ENCODE measurements at places on chromosomes 6 and 20.

DNA sequence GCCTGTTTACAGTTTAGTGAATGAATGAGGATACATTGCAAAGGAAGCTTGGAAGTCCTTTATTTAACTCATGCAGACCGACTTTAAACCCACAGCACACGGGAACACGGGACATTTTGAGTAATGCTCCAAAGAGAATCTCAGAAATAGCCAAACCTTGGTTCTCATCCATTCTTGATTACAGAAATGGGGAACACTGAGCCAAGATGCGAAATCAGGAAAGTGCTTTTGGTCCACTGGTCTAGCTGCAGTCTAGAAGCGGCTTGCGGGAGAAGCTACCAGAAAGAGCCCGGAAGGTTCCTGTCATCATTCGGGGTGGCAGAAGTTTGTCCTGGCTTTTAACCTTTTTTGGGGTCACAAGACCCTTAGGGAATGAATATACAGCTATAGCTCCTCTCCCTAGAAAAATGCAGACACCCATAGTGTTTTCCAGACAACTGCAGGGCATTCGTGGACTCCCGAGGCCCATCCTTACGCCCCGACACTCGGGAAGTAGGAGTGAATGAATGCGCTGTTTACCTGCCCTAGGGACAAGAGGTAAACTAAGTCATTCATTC, 475 bp upstream of the TMEM181 start:
- no peak for DNase-seq

DNA sequence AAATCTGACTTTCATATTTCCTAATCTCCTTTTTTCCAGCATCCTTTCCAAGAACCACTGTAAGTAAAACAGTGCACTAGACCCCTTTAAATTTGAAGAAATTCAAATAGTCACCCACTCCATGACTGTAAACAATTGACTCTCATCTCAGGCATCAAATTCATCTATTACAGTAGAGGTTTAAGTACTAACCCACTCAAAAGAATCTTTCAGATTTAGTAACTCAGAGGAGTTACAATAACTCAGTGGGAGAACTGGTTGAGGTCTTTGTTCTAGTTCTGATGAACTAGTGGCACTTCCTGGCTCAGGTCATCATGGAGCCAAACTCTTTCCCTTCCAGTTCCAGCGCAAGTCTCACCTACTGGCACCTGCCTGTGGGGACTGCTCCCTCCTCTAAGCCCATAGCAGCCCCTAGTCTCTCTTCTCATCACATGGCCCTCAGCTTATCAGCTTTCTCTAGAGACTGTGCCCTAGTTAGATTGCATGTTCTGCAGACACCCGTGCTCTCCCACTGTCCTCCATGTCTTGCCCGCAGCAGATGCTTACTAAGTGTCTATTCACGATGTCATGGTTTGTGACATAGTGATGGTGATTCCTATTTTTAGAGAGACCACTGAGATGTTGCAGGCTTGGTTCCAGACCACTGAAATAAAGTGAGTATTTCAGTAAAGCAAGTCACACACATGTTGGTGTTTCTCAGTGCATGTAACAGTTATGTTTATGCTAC, 196.2 kb downstream of the TBC1D7 start:
- DNase-seq, result no peak

GRCh38 chr6:85552652-85553051, 41.0 kb downstream of the SNX14 start:
- DNase-seq, result no peak

- DNase-seq, result peak; percentile 14
Observed at GRCh38 chr6:88490908-88491264, 324.7 kb upstream of the CNR1 start.

- peak; percentile 76 for DNase-seq
Observed at GRCh38 chr20:25399037-25399430, 8.4 kb upstream of the ABHD12 start.

DNA sequence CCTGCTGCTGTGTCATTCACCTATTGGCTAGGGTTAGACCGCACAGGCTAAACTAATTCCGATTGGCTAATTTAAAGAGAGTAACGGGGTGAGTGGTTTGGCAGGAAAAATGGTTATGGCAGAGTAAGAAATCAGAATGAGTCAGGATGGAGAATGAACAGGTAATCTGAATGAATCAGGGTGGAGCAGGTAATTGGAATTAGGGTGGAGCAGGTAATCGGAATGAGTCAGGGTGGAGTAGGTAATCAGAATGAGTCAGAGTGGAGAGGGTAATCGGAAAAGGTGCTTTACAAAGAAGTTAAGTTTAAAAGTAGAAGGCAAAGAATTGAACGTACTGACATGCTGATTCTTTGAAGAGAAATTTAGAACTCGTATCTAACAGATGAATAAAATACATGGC, 11.7 kb downstream of the SLC35A1 start:
- no peak for DNase-seq

- DNase-seq, result peak; percentile 55
Observed at GRCh38 chr6:34696189-34696738, 303 bp downstream of the ILRUN start.

DNA sequence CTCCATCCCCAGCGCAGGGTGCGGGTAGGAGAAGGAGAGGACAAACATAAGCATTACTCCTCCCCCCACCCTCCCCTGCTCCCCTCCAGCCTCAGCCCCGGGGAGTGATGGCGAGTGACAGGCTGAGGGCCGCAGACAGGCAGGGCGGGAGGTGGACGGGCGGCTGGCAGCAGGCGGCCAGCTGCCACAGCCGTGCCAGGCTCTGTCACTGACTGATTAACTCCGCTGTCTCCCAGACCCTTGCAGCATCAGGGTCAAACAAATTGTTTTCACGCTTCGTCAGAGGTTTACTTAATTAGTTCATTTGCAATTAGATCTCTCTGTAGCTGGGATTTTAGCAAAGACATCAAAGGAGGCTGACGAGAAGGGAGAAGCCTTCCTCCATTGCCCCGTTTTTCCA, 41.9 kb downstream of the FOXP4 start:
- no peak for DNase-seq

- DNase-seq, result no peak
Observed at GRCh38 chr6:68502946-68503345, 132.1 kb upstream of the ADGRB3 start.

- DNase-seq, result no peak
Observed at GRCh38 chr6:5514353-5514752, 253.0 kb downstream of the FARS2 start.

DNA sequence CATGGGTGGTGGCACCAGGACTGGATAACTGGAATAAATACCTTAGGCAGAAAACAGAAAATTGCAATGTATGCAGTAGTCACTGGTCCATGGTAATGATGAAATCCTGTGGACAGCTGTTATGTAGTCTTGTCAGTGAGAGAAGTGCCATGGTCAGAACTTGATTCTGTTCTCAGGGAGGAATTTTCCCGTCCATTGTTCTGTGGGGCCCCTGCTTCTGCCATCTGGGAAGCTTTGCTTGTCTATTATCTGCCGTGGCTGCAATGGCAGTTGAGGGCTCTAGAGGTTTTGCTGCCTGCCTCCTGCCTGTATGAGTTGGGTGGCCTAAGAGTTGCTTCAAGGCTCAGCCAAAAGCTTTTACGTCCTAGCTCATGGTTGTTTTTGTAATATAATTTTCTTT, 126.8 kb upstream of the SLC35B3 start:
- no peak for DNase-seq

DNA sequence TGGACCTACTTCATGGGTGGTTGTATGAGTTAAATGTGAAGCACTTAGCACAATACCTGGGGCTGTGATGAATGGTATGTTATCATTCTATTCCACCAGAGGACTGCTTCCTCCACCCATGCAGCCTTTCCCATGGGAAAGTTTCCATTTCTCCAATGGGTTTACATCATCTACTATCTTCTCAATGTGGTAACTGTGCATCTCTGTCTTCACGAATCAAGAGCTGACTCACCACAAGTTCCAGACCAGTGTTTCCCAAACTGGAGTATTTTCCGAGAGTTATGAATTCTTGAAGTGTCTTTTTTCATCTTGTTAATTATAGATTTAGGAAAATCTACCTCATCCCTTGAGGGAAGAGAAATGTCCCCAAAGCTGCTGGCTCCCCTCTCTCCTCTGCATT, 182.8 kb downstream of the UNC5CL start:
- no peak for DNase-seq

GRCh38 chr6:144597511-144597910, 312.4 kb downstream of the UTRN start:
- DNase-seq, result no peak

DNA sequence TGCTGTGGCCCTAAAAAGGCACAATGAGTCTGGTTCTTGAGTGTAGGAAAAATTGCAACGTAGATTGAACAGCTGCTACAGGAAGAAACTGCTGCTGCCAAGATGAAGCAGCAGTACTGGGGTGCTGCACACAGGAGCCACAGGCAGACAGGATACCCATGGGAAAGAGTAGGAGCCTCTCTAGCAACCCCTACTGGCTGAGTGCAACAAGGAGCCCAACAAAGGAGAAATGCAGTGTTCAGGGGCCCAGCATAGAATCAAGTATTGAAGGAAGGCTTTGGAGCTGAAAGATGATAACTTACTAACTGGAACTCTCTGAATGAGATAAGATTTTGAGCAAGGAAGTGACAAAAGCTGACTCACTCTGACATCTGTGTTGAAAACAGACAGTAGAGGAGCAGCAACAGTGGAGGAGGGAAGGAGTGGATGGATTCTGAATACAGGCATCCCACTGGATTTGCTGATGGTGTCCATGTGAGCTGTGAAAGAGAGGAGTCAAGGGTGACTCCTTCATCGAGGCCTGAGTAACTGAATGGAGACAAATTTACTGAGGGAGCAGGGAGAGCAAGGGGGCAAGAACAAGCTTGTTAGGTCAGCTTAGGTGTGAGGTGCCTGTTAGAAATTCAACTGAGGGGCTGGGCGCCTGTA, 534.7 kb upstream of the JARID2 start:
- DNase-seq, result peak; percentile 91

- DNase-seq, result peak; percentile 65
Observed at GRCh38 chr6:164107297-164107995, 692.9 kb downstream of the QKI start.

DNA sequence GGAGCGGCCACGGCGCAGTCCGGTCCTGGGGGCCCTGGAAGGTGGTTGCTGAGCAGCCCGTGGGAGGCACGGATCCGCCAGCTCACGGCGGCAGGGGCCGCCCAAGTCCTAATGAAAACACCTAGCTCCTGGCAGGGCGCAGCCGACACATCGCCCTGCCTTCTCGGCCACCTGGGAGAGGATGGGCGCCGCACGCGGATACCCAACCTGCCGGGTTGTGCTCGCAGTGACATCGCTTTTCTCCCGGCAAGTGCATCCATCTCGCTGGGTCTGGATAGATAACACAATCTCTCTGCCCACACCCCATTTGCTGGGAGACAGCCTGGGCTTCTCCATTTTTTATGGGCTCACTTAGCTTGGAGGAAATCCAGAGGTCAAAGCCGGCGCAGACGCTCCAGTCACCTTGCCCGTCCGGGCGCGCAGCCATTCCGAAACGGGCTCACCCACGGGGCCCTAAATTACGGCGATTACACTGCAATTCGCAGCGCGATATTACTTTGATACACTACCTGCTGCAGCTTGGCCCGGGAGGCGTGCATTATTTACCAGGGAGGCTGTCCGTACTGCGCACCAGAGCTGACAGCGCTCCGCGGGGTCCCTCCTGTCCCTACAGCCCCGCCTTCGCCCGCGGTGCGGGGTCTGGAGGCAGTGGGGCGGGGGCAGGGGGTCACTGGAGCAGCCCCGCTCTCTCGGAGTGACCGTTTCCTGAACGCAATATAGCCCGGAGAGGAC, 36.2 kb upstream of the CCDC167 start:
- no peak for DNase-seq

DNA sequence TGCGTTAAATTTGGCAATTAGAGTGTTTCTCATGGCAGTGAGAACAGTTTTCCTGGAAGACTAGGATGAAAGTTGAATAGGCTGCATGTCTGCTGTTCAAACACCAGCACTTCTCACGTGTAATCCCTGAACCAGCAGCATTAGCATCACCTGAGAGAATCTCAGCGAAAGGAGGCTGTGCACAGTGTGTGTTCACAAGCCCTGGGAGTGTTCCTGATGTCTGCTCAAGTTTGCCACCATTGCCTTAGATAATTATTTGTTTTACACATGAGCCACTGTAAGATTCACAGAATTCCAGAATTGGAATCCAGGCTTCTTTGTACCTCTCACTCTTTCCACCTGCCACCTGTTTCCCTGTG, 117.3 kb downstream of the JARID2 start:
- DNase-seq, result no peak

DNA sequence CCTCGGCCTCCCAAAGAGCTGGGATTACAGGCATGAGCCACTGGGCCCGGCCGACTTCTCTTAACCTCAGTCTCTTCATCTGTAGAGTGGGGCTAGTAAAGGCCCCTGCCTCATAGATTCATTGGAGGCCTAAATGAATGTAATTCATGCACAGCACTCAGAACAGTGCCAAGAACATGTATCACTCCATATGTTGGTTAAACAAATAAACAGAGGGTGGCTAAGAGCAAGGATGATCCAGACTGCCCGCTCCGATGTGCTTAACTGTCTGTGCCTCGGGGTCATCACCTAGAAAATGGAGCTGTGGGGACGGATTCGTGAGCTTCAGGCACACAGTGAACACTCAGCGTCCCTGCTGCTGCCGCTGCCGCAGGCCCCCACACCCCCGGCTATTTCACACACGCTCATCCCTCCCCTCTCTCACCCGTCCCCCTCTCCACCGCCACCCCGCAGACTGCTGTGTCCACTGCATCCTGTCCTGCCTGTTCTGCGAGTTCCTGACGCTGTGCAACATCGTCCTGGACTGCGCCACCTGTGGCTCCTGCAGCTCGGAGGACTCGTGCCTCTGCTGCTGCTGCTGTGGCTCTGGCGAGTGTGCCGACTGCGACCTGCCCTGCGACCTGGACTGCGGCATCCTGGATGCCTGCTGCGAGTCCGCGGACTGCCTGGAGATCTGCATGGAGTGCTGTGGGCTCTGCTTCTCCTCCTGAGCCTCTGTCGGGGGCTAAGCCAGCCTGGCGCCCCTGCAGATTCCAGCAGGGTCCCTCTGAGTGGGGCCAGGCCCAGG, 14.8 kb downstream of the MDFI start:
- DNase-seq, result peak; percentile 32

GRCh38 chr6:30813631-30814145, 69.3 kb upstream of the IER3 start:
- peak; percentile 43 for DNase-seq

DNA sequence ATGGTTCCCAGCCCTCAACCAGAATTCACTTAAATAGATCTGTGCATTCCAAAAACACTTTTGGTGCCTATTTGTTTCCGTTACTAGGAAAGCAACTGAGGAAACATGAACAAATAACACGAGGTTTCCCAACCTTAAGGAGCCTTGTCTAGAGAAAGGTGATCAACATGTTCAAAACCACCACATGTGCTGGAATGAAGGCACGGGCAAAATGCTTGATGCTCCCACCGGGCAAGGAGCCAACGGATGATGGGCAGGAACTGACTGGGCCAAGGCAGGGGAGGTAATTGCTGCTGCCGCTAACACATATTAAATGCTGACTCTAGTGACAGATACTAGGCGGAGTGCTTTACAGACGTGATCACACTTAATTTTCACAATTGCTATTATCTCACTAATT, 2.5 kb downstream of the MYLK4 start:
- no peak for DNase-seq

Data from EL (cell line).